T-helper 22 cell (primary cell): ENCODE measurements at places on chromosomes 6 and 20.

- DNase-seq = no peak
These were observed 141.0 kb downstream of the MRPL14 start for GRCh38 chr6:43986177-43986825.

- DNase-seq = no peak
These were observed 58.1 kb downstream of the VSTM2L start for GRCh38 chr20:37961066-37961465.

- no peak for DNase-seq
These were observed 27.9 kb downstream of the SDCBP2 start for GRCh38 chr20:1301031-1301529.

- no peak for DNase-seq
These were observed 80.9 kb upstream of the AFDN start for GRCh38 chr6:167745670-167746389.

DNA sequence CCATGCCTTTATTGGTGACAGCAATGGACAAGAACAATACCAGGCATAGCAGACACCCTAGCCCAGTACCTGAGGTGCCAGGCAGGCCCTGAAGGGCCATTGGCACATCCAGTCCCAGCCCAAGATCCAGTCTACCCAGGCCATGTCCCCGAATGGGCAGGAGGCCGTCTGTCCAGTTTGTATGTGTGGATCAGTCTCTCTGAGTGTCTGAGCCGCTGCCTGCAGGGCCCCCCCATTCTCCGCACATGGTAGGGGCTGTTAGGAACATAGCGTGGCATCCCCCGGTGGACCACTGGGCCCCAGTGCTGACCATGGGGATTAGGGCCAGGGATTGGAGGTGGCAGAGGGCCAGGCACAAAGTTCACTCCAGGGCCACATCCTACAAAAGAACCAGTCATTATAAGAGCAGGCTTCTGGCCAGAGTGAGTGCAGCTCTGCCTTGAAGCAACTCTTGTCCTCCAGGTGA lies 5.1 kb downstream of the PCED1A start:
- DNase-seq = no peak

DNA sequence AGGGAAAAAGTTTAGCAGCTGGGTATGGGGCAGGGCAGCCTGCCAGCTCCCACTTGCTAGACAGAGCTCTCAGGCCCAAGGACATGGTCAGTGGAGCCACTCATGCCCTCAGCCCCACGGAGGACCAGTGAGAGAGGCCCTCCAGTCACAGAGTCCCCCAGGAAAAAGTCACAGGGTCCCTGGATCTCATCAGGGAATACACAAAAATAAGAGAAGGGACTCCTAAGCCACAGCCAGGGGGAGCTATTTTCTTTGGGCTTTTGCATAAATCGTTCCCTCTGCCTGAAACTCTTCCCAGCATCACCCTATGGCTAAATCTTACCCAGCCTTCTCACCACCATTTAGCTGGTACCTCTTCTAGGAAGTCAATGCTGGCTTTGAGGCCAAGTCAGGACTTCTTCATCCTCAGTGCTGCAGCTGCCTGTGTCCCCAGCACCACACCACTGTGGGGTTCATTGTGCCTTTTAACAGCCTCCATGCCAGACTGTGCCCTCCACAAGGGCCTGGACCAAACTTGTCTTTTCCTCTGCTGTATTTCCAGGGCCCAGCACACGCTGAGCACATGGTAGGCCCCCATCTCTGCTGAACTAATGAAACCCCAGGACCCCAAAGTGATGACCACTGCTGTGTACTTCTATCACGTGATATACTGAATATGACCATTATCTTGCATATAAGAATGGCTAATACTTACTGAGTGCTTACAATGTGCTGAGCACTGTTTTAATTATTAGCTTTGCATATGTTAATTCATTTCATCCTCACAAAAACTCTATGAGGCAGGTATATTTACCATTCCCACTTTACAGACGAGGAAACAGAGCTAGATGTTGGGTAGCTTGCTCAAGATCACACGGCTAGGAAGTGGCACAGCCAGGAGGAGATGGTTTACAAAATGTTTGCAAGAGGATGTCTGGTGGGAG lies 2.0 kb downstream of the ZNF335 start:
- DNase-seq = no peak

DNA sequence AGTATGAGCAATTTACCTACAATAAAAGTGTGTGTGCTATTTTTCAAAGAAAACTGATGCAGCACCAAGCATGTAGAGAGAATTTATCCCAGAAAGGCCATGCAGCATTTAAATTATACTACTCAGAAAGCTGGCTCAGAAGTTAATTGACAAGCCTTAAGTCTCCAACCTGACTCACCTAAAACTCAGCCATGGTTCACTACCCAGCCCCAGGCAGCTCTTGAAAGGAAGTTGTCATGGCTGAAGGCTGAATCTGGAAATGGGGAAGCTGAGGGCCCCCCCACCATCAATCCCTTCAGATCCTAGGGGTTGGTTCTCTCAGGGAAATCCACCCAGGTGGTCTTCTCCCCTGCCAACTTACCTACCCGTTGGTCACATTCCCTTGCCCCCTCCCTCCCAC lies 19.7 kb downstream of the PPIL6 start:
- no peak for DNase-seq

DNA sequence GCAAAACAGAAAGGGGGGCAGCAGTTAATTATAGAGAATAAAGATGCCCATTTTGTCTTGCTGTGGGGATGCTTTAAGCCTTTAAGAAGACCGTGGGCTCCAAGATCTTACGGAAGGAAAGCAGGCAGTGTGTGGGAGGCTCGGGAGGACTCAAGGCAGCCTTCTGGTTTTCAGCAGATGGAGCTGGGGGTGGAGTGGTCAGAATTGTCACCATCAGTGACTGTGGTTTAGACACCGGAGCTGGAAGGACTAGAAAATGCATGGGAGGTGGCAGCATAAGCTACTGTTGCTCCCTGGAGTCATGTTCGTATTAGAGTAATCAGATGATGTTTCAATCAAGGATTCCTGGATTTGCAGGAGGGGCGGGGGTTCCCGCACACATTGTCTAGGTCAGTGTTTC lies 3.7 kb downstream of the PHACTR1 start:
- no peak for DNase-seq

DNA sequence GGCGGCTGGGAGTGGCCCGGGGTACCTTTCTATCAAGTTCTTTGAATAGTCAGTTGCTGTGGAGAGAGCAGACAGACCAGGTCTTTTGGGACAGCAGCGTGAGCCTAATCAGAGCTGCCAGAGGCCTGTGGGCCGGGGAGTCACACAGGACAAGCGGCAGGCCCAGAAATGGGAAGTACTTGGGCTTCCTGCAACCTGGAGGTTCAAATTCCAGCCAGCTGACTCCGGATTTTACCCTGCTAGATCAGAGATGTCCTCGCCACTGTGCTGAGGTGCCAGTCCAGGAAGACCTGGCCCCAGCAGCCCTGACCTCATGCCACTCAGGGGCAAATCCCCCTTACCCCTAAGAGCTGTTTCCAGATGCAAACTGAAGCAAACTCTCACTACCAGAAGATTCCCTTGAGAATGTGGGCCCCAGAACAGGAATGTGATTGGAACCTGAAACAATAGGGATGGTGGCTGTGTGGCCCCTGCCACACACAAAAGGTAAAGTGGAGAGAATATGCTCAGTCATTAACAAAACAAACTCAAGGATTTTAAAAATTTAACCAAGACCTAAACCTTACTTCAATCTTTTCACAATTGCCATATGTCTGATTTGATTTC lies 9.7 kb downstream of the BEND3 start:
- no peak for DNase-seq

- DNase-seq = no peak
These were observed 23.1 kb downstream of the SPATA2 start for GRCh38 chr20:49892260-49892659.

DNA sequence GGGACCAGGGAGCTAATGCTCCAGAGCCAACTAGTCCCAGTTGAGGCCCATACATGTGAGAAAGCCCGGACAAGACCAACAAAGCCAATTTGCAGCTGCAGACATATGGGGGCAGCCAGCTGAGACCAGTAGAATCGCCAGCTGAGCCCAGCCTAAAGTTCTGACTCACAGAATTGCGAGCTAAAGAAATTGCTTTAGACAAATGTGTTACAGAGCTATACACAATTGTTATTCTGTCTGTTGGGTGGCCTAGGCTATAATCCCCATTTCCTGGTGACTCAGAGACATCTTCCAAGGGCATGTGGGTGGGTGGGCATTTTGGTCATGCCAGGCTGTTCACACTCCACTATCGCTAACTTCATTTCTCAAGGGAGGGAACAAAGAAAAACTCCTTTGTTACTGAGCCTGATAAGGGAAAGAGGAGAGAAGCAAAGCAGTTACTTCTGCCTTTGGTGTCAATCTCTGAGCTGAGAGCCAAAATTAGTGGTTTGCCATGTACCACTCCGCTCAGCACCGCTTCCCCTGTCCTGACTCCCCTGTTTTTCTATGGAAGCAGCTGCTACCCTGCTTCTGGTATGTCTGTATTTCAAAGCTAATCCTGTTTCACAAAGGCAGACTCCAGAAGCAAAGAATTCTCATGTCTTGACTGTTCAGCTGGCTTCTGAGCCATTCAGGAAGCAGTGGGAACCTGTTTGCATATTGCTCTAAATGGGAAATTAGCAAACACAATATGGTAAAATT lies 26.1 kb downstream of the SCP2D1 start:
- no peak for DNase-seq

- DNase-seq = no peak
These were observed 114.3 kb upstream of the LRFN2 start for GRCh38 chr6:40701352-40702007.

DNA sequence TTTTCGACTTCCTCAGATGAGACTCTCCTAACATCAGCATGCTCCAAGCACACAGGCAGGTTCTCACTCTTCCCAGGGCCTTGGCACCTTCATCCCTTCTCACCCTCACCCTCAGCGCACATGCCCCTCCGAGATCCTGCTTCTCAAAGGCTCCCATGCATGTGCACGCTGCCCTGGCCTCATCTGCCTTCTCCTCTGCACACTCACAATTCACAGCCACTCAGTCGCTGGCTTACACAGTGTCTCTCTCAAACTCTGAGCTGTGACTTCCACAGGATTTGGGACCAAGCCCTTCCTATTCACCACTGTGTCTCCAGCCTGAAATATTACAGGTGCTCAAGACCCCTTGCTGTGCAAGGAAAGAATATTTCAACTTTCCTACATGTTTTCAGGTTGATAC lies 30.3 kb downstream of the WDR27 start:
- no peak for DNase-seq

GRCh38 chr6:53441035-53441493 lies 92.3 kb upstream of the ELOVL5 start:
- no peak for DNase-seq

GRCh38 chr6:40328986-40329545 lies 258.1 kb downstream of the LRFN2 start:
- DNase-seq = no peak

GRCh38 chr20:32285621-32286371 lies 8.3 kb downstream of the KIF3B start:
- DNase-seq = peak; percentile 19

GRCh38 chr20:17681726-17682102 lies 328 bp downstream of the RRBP1 start:
- DNase-seq = no peak

DNA sequence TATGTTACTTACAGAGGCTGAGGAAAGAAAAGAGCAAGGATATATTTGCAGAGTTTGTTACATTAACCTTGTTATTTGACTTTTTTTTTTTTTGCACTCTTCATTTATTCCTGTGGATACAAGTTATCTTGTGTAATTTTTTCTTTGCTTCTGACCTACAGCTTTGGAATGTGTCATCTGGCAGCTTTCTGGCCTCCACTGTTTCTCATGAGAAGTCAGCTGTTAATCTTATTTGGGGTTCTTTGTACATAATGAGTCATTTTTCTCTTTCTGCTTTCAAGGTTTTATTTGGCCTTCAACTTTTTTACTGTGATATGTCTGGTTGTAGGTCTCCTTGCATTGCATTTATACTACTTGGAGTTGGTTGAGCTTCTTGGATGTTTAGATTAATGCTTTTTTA lies 333.4 kb downstream of the SMOC2 start:
- no peak for DNase-seq

- DNase-seq = no peak
These were observed 25.0 kb downstream of the MAP1LC3A start for GRCh38 chr20:34583544-34583943.

DNA sequence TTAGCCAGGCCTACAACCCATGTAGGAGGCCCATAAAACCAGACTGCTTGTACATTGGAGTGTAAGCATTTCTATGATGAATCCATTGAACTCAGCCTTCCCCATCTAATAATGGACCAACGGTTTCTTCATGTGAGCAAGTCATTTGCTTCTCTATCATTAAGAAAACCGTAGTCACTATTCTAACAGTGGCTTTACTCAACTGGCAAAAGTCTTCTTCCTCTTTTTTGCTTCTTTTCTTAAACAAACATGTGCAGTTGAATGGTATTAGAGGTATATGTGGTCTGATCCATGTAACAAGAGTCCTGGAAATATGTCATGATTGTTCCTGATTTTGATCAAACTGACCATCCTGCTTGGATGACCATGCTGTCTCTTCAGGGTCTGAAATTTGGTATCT lies 132.4 kb upstream of the STXBP5 start:
- DNase-seq = no peak

DNA sequence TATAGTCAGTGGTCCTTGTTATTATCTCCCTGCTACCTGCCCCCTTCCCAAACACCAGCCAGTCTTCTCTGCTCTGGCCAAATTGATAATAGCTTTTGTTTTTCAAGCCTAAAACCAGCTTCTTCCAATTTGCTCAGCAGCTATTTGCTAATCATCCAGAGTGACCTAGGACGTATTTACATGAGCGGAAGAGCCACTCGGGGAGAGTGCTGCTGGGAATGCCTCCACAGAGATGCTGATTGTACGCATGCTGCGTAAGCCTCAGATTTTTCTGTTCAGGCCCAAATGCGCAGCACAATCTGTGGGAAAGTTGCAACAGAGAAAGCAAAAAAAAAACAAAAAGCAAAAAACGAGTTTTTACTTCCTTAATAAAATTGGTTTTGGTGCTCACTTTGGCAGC lies 24.4 kb upstream of the ID1 start:
- no peak for DNase-seq

DNA sequence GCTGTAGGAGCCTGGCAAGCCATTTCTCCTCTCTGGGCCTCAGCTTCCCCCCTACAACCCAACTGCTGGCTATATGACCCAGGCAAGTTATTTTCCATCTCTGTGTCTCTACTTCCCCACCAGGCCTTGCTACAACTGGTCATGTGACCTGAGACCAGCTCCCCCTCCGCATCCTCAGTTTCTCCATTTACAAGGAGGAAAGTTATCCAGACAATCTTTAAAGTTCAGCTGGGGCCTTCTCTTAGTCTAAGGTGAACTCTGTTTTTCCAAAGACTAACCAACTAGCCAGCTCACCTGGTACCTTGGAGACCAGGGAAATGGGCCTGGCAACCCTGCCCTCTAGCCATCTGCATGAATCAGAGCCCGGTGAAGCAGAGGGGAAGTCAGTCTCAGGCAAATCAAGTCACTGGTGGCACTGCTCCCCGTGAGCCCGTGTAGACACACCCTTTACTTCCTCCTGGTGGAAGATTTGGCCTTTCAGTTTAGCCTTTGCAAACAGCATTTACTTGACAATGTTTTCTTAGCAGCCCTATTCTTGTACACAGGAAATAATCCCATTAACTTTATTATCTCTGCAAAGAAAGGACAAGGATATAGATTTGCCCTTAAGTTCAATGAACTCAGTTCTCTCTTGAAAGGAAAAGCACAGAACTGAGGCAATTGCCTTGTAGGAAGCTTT lies 157.7 kb downstream of the VEGFA start:
- no peak for DNase-seq

GRCh38 chr6:33254591-33254990 lies 17.1 kb downstream of the VPS52 start:
- DNase-seq = no peak
